Osteoblast (primary cell): ENCODE measurements at places on chromosomes 7 and 10. TPM values are rescaled to one million over a fixed set of nuclear protein-coding genes. Genes with fewer than 3 reads are reported as not detected.

PCDH15 gene
- total RNA-seq: not detected in 2 replicates

NYAP1 gene
- total RNA-seq: under 0.01 and 0.29 TPM in 2 replicates

TMEM176B gene
- total RNA-seq: 0.72 TPM in 1 of 2 replicates, not detected in the other

EPHA1 gene
- not detected in 2 replicates for total RNA-seq

STEAP1B gene
- 31.8 and 40.4 TPM in 2 replicates for total RNA-seq

MORN4 gene
- 4.0 and 7.7 TPM in 2 replicates for total RNA-seq

PDE6C gene
- not detected in 2 replicates for total RNA-seq

SEMA3E gene
- 0.29 and 1.4 TPM in 2 replicates for total RNA-seq

TMEM270 gene
- total RNA-seq: not detected in 2 replicates

ARMC3 gene
- total RNA-seq: under 0.01 TPM in 1 of 2 replicates, not detected in the other

GRM3 gene
- not detected in 2 replicates for total RNA-seq

INTS15 gene
- total RNA-seq: 11.9 and 13.0 TPM in 2 replicates

MNX1 gene
- total RNA-seq: not detected in 2 replicates

HOXA6 gene
- 5.0 and 7.6 TPM in 2 replicates for total RNA-seq

AGAP9 gene
- 6.2 and 8.3 TPM in 2 replicates for total RNA-seq

ATG9B gene
- not detected in 2 replicates for total RNA-seq

PRF1 gene
- total RNA-seq: not detected in 2 replicates
